ACHN (cell line): ENCODE measurements at places on chromosomes 6 and 20.

GRCh38 chr6:19837511-19838441, 606 bp downstream of the ID4 start:
- DNase-seq = peak; percentile 2

GRCh38 chr20:50516935-50517816, 7.0 kb downstream of the PTPN1 start:
- no peak for DNase-seq

DNA sequence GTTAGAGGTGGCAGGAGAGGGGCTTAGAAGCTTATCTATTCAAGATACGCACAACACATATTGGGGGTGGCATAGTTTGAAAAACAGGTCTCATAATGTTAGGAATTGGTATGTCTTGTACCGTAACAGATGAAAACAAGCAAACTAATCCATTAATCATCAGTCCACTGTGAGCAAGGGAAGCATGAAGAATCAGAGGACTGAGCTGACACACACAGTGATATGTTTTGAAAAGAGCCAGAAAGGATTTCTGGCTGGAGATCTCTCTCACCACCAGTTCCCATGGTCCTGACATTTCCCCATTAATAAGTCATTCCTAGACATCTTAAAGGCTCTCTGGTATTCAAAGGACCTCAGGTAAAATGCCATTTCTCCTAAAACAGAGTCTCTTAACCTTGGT, 158.8 kb upstream of the PHACTR1 start:
- DNase-seq = no peak

DNA sequence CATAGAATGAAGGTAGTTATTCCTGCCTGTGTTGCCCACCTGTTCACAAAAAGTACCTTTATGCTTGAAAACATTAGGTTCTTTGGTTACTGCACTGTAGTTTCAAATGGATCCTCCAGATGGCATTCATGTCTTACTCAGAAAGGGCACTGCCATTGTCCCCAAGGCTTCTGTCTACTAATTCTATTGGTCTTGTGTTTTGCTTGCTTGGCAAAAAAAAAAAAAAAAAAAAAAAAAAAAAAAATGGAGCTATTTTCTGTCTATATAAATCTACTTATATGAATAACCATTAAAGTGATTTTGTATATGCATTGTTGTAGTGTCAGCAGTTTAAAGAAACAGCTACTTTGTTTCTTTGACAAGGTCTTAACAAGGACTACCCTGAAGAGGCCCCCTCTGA, 12.7 kb upstream of the EFHC1 start:
- DNase-seq = peak; percentile 59

DNA sequence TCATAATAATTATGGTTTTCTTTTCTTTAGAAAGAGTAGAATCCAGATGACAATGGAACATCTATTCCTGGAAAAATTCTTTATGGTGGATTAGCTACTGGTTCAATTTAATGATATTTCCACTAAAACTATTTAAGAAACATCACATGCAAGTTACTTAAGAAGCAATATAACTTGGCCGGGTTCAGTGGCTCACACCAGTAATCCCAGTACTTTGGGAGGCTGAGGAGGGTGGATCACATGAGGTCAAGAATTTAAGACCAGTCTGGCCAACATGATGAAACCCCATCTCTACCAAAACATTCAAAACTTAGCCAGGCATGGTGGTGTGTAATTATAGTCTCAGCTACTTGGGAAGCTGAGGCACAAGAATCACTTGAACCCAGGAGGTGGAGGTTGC, 65.9 kb upstream of the SMLR1 start:
- no peak for DNase-seq

DNA sequence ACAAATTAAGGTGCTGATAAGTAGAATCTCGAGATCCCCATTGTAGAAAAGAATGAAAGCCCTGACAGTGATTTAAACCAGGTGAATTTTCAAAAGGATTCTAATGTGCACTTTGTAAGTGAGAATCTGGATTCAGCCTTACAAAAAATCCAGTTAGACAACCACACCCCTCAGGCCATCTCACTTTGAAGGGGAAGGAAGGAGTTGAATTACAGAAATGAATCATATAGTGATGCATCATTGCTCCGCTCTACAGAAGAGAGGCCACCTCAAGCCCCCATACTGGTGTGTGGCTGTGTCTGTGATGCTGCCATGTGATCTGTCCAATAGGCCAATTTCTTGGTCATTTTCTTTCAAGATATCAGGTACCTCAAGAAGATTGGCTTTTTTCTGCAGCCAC, 85.5 kb upstream of the NT5E start:
- DNase-seq = no peak

DNA sequence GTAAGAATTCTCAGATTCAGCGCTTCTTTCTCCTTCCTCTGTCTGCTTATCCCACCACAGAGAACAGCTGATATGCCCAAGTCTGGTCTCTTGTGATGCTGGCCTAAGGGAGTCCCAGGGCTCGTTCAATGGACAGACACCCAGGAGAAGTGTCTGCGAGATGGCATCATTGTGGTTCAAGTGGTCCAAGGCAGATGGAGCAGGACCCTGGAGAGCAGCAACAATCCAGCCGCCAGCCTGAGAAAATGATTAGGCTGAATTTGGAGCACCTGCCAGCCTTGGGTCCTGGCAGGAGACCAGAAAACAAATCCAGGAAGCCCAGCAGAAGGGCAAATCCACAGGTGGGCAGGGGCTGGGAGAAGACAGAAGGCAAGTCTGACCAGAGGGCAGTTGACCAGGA, 145.8 kb downstream of the PTPRT start:
- DNase-seq = no peak

GRCh38 chr20:286508-286907, 4.0 kb downstream of the C20orf96 start:
- DNase-seq = no peak
